ENCODE measurements at places on chromosomes 4 and X.

GRCh38 chrX:110509755-110510532, 151.3 kb downstream of the RTL9 start:
- no peak for DNase-seq

GRCh38 chr4:10285028-10285427, 168.4 kb upstream of the WDR1 start:
- DNase-seq: no peak

GRCh38 chr4:123555233-123555806, 158.7 kb downstream of the SPRY1 start:
- no peak for DNase-seq

GRCh38 chrX:100379388-100379986, 30.6 kb downstream of the PCDH19 start:
- DNase-seq: no peak

DNA sequence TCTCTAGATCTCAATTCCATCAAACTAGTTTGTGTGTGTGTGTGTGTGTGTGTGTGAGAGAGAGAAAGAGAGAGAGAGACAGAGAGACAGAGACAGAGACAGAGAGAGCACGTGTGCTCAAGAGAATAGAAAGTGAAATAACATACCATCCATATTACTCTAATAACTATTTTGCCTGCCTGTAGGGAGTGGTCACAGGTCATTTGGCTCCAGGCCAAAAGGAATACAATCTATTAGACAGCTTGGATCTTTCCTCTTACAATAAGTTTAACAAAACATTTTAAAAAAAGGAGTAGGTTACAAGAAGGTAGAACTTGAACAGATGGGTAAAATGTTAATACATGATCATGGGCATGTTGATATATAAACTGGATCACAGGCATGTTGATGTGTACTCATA, 76.2 kb downstream of the COL4A6 start:
- no peak for DNase-seq

GRCh38 chr4:56468097-56468422, 643 bp downstream of the SRP72 start:
- peak; percentile 51 for DNase-seq

GRCh38 chr4:40192114-40193015, 4.5 kb upstream of the RHOH start:
- no peak for DNase-seq

DNA sequence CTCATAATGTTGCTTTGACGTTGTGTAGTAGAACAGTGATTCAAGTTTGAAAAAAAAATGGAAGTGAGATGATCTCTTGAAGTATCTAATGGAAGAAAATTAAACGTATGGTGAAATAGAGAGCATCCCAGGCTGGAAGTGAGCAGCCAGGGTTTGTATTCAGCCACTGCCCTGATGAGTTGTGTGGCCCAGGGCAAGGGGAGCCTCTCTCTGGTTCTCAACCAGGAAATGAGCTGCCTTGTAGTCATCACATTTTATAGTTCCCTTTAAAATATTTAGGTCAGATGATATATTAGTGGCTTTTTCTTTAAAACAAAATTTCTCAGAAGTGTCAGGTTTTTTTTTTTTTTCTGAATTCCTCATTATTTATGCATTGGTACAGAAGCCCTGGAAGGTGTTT, 150.3 kb downstream of the GPAT3 start:
- DNase-seq: no peak

- DNase-seq: no peak
Observed at GRCh38 chrX:115583496-115584004, 22.6 kb downstream of the PLS3 start.

GRCh38 chr4:15963576-15963975, 601 bp upstream of the FGFBP2 start:
- peak; percentile 38 for DNase-seq

DNA sequence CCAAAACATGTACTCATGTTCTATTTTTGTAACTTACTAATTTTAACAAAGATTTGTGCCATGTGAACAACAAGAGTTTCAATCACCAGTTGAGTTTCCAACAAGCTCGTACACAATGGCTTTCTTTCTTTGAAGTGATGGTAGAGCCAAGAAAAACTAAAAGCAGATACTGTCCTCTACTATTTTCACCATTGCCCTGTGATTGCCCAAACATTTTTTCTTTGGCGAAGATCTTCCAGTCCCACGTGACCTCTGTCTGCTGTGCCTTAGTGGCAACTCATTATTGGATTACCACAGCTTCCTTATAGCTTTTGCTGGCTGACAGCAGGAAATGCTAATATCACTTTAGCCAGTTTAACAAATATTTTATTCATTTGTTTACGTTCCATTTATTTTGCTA, 1147.1 kb downstream of the STIM2 start:
- DNase-seq: no peak

DNA sequence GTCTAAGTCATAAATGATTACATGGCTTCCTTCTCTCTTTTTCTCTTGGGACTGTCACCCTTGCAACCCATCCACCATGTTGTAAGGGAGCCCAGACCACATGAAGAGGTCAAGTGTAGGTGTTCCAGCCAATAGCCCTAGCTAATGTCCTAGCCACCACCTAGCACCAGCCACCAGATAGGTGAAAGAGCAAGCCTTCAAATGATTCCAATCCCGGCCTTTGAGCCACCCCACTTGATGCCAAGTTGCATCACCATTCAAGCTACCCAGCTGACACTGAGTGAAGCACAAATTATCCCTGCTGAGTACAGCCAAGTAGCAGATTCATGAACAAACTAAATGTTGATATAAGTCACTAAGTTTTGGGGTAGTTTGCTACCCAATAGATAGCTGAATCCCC, 274.3 kb downstream of the BCOR start:
- no peak for DNase-seq

DNA sequence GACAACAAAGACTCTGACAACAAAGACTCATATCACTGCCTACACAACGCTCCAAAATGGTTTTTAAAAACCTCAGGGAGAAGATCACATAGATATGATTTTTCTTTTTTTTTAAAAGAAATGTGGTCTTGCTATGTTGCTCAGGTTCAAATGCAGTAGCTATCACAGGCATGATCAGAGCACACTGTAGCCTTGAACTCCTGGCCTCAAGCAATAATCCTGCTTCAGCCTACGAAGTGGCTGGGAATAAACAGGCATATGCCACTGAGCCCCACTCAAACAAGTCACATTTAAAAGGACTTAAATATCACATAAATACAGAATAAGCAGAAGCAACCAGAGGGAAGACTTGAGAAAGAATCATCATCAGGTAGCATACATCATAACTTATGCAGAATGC, 14.7 kb downstream of the DHX15 start:
- DNase-seq: no peak

DNA sequence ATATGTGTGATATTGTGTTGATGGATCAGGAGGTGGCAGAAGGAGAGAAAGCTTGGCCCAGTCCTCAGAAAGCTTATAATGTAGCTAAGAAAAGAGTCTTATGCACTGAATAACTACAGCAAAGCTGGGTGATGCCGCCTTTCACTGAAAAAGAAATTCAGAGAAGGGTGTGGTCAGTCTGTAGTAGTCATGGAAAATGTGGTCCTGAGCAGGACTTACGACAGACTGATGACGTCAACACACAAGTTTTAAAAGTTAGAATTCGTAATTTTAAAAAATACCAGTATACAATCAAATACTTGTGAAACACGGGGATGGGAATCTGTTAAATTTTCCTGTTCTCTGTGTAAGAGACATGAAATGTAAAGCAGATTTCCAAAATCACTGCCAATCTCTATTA, 87.0 kb upstream of the RAPGEF2 start:
- DNase-seq: no peak

DNA sequence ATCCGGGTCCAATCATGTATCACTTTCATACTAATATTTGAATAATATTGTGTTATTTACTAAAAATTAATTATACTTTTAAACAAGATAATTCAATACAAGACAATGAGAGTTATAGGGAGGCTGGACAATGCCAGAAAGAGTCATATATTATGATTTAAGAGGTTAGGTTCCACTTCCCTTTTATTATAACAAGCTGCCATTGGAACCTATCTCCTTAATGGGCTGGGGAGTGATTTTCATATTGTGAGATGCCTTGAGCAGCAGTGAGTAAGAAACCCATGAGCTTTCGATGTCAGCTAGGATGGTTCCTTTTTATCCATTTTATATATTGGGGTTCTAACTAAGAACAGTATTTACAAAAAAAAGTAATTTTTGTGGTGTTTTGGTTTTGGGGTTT, 91.8 kb downstream of the MAB21L2 start:
- DNase-seq: no peak

- no peak for DNase-seq
Observed at GRCh38 chr4:24404281-24404680, 180.1 kb downstream of the DHX15 start.

- peak; percentile 28 for DNase-seq
Observed at GRCh38 chr4:155353923-155354540, 22.7 kb downstream of the MAP9 start.

- DNase-seq: no peak
Observed at GRCh38 chr4:79574741-79575451, 166.9 kb upstream of the GK2 start.

DNA sequence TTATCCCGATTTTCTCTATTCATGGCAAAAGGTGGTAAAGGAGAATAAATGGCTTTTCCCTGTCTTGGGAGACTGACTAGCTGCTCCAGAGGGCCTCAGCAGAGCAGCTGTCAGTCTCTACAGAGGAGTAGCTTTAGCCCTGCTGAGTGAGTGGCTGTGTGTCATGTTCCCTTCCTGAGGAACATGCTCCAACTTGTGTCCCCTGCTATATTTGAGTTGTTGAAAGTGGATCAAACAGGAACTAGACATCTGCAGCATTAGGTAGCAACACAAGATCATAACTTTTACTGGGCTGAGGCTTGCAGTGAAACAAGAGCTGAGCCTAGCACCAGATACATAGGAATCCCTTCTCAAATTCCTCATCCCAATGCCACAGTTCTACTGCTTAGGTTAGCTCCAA, 26.7 kb upstream of the PLAC1 start:
- no peak for DNase-seq

DNA sequence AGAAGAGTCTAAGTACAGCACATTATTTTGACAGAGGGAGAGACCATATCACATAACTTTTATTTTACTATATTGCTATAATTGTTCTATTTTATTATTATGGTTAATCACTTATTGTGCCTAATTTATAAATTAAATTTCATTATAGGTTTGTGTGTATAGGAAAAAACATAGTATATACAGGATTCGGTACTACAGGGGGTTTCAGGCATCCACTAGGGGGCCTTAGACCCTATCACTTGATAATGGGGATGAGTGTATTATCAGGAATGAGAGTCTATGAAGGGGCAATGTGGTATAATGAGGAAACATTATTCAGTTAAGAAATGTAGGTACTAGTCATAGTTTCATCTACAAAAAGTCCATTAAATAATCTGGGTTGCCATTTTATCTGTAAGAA, 833.1 kb downstream of the C4orf33 start:
- no peak for DNase-seq

DNA sequence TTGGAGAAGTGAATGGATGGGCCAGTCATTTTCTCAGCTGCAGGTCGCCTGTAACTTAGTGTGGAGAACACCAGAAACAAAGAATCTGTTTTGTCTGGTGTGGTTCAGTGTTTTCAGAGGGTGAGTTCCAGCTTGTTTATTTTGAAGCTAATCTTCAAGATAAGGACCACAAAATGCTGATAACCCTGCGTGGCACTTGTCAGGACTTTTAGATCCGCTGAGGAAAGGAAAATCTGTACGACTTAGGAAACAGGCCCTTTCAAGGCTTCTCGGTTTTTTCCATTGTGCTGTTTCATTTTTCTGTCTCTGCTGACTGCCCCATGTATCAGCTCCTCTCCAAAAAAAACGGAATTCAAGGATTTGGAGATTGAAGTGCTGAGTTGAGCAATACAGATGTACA, 8.7 kb upstream of the ANAPC4 start:
- no peak for DNase-seq

DNA sequence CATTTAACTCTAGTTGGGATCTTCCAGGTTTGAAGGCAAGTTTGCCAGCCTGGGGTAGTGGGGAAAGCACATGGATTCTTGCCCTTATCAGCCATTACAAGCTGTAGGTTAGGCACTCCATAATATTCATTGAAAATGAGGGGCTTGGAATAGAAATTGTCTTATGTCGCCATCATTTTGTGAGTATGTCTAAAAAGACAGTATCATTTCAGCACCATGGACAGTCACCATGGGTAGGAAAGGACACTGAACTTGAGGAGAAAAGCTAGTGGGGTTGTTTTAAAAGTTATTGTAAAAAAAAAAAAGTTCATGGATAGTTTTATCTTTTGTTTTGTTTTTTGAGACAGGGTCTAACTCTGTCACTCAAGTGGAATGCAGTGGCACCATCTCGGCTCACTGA, 356.1 kb downstream of the HNRNPD start:
- peak; percentile 1 for DNase-seq

Measured in CD4-positive, alpha-beta T cell treated with Interleukin-17A for 1 hour (primary cell).